T-helper 22 cell (primary cell): ENCODE measurements at places on chromosomes 6 and 20.

DNA sequence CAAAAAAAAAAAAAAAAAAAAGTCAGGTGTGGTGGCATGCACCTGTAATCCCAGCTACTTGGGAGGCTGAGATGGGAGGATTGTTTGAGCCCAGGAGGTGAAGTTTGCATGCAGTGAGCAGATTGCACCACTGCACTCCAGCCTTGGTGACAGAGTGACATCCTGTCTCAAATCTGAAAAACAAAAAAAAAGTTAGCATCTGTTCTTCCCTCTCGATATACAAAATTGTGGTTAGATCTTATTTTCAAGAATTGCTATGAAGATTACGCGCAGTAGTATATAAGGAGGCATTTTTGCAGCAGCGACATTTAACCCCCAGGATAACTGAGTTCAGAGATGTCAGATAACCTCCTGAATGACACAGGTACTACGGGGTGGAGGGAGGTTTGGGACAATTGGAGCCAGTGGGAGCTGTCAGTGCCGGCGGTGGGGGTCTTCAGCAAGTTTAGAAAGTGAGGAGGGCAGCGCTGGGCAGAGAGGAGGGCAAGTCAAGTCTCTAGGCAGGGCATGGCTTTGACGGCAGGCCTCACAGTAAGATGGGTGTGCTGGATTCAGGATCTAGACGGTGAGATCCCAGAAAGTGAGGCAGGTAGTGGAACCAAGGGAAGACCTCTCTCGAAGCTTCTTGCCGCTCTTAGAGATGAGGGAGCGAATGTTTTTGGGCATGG is 26.2 kb upstream of the MRPS18A start:
- DNase-seq: no peak

DNA sequence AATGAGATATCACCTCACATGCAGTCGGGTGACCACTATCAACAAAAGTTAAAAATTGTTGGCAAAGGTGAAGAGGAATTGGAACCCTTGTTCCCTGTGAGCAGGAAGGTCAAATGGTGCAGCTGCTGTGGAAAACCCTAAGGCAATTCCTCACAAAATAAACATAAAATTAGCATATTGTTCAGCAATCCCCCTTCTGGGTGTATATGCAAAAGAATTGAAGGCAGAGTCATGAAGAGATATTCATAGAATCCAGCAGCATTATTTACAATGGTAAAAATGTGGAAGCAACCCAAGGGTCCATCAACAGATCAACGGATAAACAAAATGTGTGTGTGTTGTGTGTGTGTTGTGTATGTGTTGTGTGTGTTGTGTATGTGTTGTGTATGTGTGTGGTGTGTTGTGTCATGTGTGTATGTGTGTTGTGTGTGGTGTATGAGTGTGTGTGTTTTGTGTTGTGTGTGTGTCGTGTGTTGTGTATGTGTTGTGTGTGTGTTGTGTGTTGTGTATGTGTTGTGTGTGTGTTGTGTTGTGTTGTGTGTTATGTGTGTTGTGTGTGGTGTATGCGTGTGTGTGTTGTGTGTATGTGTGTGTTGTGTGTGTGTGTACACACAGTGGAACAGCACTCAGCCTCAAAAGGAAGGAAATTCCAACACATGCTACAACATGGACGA is 245.1 kb downstream of the ERMARD start:
- no peak for DNase-seq

DNA sequence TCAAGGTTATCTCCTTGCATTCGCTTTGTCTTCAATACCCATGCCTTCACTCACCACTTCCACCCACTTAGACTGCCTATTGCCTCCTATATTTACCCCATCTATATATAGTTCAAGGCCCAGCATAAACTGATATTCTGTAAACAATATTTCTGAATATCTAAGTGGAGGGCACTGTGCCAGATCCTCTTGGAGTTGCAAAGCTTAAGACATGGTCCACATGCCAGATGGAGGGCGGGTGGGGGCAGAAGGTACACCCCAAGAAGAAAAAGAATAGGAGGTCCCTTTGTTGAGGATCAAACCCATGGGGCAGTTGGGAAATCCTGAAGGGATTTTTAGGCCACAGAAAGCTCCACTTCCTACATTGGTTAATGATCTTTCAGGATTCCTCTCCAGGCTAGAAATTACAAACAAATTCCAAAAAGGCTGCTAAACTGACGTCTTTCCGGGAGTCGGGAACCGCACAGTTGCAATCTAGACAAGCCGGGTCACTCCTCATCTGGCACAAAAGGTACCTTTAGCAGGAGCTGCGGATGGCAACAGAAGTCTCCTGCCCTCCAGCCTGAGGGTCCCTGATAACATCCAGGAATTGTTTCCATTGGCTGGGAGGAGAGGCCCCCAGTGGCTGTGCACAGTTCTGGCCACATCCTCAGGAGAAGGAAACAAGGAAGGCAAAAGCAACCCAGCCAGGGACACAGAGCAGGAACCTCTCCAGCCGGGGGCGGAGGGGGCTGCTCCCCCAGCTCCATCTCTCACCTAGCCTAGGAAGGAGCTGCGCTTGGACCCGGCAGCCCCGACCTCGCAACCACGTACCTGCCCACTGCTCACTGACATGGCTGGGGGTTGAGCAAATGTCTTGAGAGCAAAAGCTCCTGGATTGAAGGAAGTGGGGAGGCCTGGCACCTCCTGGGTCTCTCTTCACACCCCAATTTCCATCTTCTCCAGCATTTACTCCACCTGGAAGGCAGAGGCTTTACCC is 5.9 kb upstream of the LPIN3 start:
- DNase-seq: no peak

DNA sequence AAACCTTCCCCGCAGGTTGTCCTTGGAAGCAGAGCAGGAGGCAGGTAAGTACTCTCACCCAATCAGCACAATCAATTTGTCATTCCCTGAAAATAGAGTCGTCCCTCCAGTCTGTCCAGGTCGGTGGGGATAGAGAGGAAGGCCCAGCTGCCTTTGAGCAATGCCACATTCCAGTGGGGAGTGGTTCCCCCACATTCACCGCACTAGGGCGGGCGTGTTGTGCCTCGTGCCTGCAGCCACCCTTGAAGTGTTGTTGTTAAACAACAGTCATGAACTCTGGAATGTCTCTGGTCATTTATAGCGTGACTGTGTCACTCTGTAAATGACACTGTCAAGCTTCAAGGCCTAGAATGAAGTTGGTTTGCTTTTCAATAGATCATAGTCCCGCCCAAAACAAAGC is 33.4 kb downstream of the PRDM1 start:
- DNase-seq: no peak

DNA sequence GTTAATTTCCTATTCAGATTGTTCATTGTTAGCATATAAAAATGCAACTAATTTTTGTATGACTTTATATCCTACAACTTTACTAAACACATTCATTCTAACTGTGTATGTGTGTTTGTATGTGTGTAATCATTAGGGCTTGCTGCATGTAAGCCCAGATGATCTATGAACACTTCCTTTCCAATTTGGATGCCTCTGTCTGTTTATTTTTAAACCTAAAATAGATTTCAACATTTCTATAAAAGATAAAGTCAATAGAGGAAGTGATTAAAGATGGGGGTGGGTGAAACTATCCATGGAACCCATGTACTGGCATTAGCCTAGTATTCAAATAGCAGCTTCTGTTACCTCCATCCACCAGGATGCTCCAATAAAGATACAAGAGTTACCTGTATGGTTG is 15.7 kb upstream of the AKAP12 start:
- no peak for DNase-seq

DNA sequence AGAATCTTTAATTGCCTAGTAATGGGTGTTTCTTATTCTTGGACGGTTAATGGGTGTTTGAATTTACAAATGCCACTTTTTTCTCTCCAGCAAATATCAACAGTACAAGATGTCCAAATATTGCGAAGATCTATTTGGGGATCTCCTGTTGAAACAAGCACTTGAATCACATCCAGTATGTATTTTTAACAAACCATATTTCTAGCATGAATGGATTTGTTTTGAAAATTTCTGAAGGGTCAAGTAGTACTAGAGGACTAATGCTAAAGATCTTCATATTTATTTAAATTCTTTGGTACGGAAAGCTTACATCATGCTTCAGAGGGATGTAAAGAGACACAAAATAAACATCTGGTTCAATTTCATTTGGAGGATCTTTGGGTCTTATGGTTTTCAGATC is 123.9 kb upstream of the LAMP5 start:
- DNase-seq: no peak

DNA sequence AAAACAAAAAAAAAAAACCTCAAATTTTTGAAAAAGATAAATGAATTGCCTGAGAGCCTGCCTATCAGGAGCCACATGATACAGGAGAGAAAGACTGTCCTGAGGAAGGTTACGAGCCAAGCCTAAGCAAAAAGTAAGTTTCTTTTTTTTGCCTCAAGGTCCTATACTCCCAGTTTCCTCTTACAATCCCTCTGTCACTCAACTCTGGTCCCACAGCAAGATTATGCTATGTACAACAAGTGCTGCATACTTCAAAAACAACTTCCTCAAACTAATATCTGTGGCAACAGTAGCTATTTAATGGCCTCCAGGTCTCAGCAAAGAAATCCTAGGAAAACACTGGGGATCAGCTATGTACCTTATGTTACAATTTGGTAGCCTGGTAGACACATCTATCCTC is 46.8 kb downstream of the PLN start:
- no peak for DNase-seq

GRCh38 chr20:59300333-59301081 is at the start of gene EDN3:
TSS of gene EDN3 (plus strand) at chr20:59300611. CDS start at chr20:59300813, 202 bp downstream.
- DNase-seq: no peak

GRCh38 chr6:148999929-149000468 is 253.2 kb downstream of the UST start:
- no peak for DNase-seq

DNA sequence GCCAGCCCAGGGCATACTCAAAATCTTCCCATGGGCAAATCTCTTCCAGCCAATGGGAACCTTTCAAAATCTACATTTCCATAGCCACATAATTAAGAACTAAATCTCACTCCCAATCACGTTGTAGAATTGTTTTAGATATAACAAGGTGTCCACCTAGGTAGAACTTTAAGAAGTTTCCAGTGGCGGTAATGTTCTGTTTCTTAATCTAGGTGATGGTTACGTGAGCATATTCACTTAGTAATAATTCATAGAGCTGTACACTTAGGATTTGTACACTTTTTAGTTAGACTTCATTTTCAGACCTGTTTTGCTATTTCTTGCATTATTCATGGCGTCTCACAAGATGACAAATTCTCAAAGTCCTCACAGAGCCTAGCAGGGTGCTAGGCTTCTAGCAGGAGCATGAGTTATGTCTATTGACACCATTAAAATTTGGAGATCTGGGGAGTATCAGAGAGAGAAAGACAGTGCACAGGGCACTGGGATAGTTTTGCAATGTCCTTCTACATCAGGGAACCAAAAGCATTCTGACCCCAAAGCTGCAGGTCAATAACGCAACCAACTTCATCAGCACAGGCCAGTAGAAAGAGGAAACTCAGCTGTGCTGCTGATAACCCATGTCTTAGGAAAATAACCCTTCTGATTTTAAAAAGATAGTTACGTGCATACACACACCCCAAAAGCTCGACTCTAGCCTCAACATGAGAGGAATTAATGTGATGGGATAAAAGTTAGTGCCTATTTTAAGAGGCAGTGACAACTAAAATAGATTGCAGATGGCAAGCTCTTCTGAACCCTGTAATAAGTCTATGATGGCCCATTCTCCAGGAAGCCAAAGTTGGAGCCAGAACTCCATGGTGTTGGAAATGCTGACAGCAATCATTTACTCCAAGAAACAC is 518.1 kb upstream of the JARID2 start:
- no peak for DNase-seq

DNA sequence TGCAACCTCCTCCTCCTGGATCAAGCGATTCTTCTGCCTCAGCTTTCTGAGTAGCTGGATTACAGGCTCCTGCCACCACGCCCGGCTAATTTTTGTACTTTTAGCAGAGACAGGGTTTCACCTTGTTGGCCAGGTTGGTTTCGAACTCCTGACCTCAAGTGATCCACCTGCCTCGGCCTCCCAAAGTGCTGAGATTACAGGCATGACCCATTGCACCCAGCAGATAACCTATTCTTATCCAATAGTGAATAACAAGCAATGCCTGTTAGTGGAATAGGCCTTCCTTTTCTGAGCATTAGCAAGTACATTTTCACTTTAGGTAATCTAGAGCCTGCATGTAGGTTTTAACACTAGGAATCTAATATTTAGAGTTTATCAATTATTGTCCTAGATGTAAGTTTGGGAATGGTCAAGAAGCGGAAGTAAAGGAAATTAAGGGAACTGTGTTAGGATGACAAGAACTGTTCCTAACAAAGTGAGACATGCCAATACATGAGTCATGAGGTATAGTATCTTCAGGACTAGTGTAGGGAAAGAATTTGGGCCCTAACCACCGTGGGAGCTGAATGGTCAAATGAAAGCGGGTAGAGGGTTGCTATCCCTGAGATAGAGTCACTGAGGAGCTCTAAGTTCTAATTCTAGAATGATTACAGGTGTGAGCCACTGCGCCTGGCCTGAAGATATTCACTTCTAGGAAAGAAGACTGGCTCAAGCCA is 15.0 kb downstream of the BLTP3A start:
- no peak for DNase-seq

DNA sequence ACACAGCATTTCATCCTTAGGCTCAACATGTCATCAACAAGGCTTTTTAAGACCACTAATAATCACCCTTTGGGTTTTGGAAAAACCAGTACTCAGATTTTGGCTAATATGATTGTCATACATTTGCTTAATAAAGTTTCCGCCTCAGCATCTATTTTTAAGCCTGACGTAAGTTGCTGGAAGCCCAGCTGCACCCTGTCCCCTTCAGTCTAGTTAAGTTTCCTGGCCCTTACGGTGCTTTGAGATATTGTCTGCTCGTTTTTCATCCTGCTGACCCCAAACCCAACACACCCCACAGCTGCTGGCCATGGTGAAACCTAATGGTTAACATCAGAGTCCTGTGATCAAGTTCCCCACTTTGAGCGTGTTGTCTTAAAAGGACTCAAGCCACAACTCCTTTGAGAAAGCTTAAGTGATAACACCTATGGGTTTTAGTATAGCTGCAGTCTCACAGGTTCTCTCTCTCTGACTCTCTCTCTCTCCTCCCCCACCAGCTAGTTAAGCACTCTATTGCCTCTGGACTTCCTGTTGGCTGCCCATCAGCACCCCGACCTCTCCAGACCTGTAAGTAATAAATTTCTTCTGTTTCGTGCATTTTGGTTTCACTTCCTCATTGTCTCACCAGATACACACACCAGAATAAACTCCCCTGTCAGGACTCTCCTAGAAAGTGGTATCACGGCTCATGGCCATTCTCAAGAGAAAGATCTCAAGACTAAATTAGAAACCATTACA is 802.0 kb downstream of the C6orf118 start:
- DNase-seq: no peak

DNA sequence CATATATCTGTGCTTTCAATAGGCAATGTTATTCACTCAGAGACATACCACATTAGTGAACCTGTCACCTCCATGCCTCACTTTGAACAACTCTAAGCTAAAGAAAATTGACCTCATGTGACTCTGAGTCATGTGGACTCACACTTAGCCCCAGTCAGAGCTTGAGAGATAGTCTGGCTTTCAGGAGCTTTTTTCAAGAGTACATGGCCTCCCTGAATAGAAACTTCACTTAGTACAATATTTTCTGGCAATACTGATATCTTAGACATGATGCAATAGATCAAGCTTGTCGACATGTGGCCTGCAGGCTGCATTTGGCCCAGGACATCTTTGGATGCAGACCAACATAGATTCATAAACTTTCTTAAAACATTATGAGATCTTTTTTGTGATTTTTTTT is 8.5 kb downstream of the SPTLC3 start:
- no peak for DNase-seq
